ENCODE measurements at places on chromosomes 13 and 19. TPM values are rescaled to one million over a fixed set of nuclear protein-coding genes. Genes with fewer than 3 reads are reported as not detected.

DNA sequence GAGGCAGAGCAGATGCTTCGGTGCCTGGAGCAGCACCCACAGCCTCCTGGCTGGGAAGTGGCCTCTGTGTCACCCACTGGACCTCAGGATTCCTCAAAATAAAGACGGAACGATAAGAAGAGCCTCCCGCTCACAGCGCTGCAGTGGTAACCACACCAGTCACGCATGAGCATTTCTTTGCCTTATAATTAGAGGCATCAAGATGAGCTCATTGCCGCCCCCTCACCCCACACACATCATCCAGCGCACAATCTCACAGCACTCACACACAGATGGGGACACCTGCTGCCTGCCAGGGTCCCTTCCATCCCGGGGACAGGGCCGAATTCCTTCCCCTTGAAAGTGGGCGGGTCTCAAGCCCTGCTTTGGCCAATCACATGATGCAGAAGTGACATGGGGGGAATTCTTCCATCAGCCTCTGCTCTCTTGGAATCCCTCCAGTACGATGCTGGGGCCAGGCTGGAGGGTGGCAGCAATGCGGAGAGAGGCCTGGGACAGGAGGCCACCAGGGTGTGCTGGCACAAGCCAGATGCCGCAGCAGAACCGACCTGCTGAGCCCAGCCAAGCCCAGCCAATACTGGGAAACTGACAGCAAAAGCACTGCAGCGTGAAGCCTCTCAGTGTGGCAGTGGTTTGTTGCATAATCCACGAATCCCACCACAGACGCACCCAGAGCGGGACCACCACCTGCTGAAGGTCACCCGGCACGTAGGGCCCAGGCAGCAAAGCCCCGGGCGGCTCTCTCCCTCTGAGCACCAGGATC, 16.0 kb downstream of the PIP5K1C start:
- peak; percentile 54 for DNase-seq

- DNase-seq = no peak
Measured at GRCh38 chr13:71459708-71460107, 407.3 kb downstream of the DACH1 start.

DNA sequence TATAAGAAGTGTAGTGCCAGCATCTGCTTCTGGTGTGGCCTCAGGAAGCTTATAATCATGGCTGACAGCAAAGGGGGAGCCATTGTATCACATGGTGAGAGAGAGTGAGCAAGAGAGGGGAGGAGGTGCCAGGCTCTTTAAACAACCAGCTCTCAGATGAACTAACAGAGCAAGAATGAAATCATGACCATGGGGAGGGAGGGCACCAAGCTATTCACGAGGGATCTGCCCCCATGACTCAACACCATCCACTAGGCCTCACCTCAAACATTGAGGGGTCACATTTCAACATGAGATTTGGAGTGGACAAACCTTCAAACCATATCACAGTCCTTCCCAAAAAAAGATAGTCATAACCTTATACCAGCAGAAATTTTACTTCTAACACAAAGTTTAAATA, 174.0 kb downstream of the GPC5 start:
- no peak for DNase-seq

DNA sequence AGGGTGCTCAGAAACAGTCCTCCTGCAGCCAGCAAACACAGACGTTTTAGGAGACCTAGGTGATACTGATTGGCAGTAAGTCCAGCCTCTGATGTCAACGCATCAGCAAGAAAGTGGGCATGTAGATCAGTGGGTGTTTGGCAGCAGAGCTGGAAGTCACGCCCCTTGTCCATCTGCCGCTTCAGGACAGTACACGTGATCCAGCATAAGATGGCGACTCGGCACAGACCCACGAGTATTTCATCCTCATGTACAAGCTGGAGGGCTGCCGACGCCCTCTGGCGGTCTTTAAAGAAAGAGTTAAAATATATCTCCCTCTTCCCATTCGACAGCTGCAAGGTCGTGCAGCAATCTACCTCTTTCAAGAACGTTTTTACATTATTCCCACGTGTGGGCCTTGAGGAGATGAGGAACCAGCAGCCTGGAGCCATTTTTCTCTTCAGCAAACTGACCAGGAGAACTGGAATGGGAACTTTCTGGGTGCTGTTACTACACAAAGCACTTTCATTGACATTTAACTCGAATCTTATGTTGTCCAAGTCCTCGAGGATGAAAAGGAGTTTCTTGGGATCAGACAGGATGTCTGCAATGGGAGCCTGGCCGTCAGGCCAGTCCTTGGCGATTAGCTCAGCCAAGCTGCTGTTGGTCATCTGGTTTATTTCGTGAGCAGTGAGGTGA, 22.3 kb downstream of the NLRP11 start:
- DNase-seq = peak; percentile 71

CD70 gene
- 3.3 TPM for total RNA-seq

TMIGD2 gene
- total RNA-seq = 15.8 TPM
